ENCODE measurements at places on chromosomes 7 and 10.

DNA sequence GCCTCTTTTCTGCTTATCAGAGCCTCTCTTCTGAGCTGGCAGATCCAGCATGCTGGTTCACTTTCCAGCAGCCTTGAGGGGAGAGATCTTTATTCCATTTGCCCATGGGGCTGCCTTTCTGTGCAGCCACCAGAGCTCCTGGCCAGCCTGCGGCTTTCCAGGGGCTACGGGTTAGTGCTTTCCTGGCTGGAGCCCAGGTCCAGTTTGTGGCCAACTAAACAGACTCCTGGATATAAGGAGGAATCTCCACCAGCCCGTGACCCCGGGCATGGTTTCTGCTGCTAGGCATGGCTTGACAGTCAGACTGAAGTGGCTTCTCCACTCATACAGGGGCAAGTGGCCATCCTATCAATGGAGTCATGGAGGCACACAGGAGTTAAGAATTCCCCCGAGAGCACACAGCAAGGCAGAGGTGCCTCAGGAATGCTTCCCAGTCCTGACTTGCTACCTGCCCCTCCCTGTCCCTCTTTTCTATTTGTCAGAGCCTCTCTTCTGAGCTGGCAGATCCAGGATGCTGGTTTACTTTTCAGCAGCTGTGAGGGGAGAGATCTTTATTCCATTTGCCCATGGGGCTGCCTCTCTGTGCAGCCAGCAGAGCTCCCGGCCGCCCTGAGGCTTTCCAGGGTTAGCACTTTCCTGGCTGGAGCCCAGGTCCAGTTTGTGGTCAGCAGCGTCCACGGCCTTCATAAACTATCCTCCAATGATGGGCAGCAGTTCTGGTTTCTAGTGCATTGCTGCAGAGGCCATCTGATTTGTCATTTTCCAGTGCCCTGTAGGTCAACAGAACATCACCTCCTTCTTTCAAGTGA lies 35.9 kb downstream of the TSPAN15 start:
- DNase-seq = no peak

- DNase-seq = no peak
Measured at GRCh38 chr10:6046773-6047611, 15.2 kb downstream of the IL2RA start.

GRCh38 chr7:90709501-90710465 lies 113.7 kb downstream of the CDK14 start:
- no peak for DNase-seq

- no peak for DNase-seq
Measured at GRCh38 chr7:40978047-40978446, 724.8 kb downstream of the INHBA start.

DNA sequence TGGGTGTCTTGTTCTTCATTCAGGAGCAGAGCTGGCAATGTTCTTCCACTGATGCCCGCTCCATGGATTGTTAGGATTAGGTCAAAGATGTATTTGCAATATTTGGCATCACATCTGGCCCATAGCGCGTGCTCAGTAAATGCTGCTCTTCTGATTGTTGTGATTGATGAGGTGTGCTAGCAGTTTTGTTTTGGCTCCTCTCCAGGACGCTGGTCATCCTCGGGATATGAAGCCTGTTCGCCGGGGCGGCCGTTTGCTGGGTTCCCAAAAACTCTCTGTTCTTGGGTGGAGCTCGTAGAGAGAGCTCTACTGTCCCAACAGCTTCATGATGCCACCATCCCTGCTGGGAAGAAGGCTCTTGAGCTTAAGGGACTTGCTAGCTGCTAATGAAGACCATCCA lies 96.9 kb downstream of the XRCC2 start:
- DNase-seq = no peak

GRCh38 chr7:36863901-36864701 lies 139.8 kb upstream of the AOAH start:
- no peak for DNase-seq

- DNase-seq = peak; percentile 77
Measured at GRCh38 chr10:132036153-132036886, 29.4 kb upstream of the JAKMIP3 start.

DNA sequence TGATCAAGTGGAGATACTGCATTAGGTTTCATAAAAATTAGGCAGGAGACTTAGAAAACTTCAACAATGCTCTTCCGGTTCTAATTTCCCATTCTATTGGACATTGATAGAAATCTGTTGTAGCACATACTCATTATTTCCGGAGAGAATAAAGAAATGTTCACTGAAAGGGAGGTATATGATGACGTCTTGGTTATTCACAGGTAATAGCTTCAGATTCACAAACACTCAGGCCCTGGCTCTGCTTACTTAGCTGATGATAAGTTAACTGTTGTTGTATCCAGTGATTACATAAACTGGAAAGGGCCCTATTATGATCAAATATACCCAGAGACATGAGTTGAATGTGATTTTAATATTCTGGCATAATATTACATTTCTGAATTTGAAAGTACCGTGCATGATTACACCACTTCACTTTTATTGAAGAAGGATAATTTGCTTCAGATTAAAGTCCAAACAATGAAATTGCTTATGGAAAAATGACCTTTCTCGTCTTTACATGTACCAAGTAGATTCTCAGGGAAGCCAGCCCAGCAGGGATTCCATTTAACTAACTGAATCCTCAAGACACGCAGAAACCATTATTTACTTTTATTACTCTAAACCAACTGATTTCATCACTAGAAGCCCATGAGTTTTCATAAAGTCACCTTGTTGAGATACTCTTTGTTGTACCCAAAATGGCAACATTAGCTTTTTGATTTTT lies 288.0 kb upstream of the PITRM1 start:
- no peak for DNase-seq

GRCh38 chr7:83732305-83732704 lies 83.4 kb upstream of the SEMA3E start:
- DNase-seq = no peak

DNA sequence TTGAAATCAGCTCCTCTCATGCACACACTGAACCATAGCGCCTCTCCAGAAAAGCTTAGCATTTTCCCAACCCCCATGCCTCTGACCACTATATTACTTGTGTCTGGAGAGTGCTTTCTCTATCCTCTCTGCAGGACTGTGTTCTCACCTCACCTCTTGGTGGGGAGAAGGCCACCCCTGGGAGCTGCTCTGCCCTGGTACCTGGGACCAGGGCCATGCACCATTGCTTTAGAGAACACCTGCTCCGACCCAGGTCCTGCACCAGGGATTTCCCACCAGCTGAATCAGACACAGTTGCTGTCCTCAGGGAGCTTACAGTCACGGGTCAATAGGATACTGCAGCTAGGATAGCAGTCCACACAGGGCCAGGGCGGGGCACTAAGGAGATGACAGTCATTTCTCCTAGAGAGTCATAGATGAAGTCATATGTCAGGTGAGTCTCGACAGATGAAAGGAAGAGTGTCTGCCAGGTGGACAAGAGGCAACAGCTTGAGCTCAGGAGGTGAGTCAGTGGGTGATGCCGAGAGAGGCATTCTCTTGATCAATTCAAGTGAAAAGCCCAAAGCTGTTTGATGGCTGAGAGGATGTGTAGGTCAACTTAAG lies 619 bp upstream of the LMTK2 start:
- DNase-seq = no peak

DNA sequence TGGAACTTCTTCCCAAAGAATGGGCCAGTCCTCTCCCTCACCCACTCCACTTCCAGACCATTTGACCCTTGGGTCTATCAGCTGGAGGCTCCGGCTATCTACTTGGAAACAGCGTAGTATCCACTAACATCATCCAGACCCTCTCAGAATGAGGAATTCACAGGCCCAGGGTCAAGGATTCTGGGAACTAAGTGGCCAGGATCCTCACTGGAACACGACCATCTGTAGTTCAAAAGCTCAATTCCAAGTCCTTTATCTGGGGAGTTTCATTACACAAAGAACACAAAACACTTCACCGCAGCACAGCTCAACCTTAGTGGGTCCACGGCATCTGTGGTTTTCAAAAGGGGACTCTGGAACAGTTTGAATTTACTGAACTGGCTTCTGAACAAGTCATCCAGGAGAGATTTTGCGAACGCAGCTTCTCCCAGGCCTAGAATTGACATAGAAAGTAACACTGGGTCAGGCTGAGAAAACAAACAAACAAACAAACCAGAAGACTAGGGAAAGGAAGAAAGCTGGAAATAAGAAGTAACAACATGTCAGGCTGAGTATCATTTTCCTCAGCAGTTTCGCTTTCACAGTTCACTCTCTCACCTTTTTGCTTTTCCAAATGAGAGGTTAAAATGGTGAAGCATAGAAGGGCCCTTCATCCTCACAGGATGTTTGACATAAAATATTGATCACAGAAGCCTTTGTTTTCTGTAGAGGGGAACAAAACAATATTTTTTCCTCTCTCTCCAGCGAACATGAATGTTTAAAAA lies 57.6 kb upstream of the USP6NL start:
- no peak for DNase-seq

- DNase-seq = no peak
Measured at GRCh38 chr10:72812415-72812752, 81.2 kb upstream of the OIT3 start.

DNA sequence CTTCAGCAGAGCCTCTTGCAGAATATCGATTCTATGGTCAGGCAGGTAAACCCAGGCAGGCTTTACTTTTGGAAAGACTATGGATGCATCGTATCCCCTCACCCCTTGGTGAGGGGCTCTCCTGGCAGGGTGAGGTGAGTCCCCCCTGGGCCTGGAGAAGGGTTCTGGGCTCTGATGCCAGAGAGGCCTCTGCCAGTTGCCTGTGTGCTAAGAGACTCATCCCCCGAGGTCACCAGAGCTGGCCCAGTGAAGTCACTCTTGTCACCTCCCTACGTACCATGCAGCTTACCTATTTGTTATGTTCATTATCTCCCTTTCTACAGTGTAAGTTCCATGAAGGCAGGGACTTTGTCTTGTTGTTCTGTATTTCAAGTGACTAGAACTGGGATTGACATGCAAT lies 51.3 kb downstream of the TSPAN15 start:
- no peak for DNase-seq

DNA sequence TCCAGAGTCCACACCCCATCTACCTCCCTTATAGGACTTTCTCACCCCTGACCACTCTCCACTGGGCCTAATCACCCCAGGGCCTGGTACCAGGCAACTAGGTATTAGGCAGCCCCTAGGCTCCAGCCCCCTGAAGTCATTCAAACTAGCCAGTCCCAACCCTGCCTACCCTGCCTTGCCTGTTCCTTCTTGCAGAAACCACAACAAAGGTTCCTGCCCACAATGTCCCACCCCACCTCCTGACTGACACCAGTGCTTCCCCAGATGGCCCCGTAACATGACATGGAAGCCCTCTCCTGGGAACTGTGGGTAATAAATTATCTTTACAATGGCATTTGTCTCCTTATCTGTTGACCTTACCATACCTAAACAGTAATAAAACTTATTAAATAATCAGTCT lies 100.6 kb upstream of the PDE1C start:
- no peak for DNase-seq

DNA sequence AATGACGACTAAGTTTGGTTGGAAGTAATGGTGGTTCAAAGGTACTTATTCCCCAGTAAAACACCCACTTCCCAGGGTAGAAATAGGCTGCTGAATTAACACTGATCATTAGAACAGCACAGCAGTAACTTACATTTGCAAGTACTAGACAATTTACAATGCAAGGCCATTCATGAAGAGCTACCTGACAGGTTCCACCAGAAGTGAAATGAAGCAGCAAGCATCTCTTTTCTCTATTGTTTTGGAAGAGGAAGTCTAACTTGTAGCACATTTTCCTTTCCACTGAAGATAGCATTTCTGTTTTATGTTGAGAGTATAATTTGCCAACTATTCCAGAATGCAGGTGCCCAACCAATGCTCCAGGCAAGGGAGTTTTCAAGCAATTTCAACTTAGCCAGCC lies 145.9 kb downstream of the CREB5 start:
- no peak for DNase-seq

DNA sequence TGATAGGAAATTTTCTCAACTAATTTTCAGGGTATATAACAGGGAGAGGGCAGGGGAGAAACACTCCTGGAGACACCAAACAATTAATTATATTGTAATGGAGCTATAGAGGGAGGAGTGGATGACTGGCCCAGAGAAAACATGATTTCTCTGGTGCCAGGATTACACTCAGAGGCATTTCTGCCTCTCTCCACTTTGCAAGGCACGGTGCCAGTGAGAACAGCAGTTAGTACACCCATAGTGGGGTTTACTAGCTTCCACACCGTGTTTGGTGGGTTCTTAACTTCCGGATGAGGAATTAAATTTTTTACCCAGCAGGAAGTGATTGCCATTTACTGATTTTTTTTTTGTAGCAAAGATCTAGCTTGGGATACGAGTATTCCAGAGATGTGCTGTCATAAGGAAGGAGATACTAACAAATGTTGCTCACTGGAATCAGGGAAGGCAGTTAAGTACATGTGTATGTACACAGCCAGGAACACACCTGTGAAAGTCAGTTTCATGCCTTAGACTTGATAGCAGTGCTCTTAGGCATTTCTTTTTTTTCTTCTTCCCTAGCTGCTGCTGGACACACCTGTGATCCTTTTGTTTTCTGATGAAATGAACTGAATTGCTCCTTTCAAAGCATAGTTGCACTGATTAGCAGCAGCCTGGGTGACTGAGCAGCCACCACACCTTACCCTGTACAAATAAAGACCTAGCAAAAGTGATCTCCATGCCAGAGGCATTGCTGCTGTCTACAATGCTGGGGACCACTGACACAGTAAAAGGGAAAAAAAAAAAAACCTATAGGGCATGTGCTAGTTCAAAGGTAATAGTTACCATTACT lies 58.1 kb downstream of the POLL start:
- no peak for DNase-seq

DNA sequence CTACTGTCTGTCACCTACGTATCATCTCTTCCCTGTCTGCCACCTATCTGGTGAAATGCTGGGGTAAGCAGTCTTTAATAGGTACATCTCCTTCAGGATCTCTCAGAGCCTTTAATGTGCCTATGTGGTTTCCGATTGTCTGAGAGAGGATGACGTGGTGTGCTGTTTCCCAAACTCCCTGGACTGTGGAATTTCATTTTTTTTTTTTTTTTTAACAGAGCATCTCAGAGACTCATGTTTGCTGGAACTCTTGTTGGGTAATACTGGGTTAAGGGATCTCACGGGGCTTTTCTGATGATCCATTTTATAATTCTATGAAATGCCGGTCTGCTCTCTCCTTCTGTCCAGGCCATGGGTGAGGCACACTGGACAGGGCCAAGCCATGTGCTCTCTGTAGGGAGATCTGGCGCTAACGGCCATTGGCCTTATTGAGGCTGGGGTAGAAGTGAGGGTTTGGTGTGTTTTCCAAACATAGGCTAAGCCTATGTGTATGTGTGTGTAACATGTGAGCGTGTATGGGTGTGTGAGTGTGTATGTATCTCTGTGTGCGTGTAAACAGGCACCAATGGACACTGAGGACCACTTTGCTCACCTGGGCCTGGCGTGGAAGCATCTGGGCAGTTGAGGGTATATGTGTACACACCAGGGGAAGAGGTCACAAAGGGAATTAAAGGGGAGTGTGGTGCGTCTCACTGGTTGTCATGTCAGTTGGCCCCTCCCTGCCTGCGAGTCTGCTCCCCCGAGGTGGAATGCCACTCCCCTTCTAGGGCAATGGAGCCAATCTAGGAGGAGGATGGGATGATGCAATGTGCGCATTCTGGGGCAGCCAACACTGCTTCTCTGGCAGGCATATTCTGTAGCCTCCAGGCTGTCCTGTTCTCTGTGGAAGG lies 7.8 kb downstream of the ADRA2A start:
- DNase-seq = no peak

- no peak for DNase-seq
Measured at GRCh38 chr10:119278126-119278709, 70.8 kb downstream of the GRK5 start.

GRCh38 chr10:110269374-110270318 lies 35.1 kb downstream of the SMNDC1 start:
- DNase-seq = no peak

Data from left forelimb (tissue), 1 donor.